ENCODE measurements at places on chromosomes 5 and 9. TPM values are rescaled to one million over a fixed set of nuclear protein-coding genes. Genes with fewer than 3 reads are reported as not detected.

- DNase-seq: no peak
Measured at GRCh38 chr5:78377056-78377717, 16.8 kb downstream of the SCAMP1 start.

- DNase-seq: no peak
Measured at GRCh38 chr5:117682416-117682815, 1107.8 kb upstream of the SEMA6A start.

DNA sequence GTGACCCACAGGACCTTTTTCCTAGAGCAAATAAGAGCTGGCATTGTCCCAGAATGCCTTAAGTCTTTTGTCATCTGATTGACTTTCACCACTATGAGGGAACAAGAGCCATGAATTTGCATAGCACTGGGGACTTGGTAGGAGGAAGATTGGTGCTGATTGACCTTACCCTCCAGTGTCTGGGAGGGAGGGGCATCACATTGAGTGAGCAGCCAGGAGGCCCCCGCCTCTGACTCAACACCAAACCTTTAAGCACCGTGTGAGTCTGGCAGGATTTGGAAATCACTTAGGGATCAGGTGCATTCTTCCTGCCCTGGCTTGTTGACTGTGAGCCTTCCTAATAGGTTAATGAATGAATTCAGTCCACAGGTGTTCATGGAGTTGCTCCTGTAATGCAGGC is 40.7 kb downstream of the WNK2 start:
- no peak for DNase-seq

Gene SPARC
- 1,269 TPM for total RNA-seq

Gene SPINK13
- not detected for total RNA-seq

- DNase-seq: no peak
Measured at GRCh38 chr5:38509185-38509584, 47.3 kb downstream of the LIFR start.

Gene MLANA
- total RNA-seq: not detected

Data from pulmonary artery endothelial cell (primary cell).